SK-N-SH (cell line): ENCODE measurements at places on chromosomes 4 and X.

DNA sequence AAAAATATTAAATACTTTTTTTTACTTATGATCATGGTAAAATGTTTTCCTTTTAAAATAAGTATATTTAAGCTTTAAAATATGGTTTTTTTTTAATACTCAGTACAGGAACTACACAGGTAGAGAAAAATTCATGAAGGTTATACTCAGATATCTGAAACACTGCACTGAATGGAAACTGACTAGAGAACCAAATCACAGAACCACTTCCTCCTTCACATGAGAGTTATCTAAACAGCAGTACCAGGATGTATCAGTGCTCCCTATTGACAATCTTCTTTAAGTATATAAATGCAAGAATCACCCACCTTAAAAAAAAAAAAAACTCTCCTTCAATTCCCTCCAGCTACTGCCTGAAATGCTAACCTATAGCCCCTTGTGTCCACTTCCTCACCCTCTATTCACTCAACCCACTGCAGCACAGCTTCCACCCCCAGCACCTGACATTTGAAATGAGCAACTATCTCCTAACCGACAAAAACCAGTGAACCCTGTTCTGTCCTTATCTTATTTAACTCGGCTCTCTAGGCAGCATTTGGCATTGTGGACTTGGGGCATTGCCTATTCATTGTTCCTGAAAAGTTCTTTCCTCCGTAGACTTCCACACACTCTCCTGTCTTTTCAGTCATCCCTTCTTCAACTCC, 9.1 kb downstream of the SLC7A3 start:
- H3K4me3 ChIP-seq = no peak overlapping the region
- no peaks in the 10 kb centered on the region for H3K4me1 ChIP-seq
- no peak overlapping the region for H3K27ac ChIP-seq

DNA sequence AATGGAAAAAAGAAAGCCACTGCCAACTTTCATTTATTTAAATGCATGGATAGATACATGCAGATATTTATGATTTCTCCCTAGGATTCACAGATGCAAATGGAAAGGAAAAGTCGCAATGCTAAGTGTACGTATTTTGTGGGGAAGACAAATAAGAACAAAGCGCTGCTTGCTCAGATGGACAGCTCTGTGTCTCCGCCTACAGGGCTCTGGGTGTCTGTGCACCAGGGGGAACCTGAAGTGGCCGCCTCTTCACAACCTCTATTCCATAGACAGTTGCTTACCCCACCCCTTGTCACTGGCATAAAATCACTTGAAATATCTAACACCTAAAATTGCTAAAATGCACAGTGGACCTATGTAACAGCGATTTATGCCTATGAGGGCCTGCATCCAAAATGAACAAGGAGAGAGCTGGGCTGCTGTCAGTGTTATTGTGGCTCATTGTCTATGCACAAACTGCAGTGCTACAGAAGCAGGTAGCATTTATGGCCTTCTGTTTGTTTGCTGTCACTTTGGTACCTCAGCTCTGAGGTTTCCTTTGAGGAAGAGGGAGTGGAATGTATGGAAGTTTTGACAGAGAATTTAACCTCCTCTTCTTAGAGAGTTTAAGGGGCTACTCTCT, 58.6 kb upstream of the PAGE1 start:
- DNase-seq = peak; percentile 43
- H3K4me1 ChIP-seq = no peaks in the 10 kb centered on the region
- H3K36me3 ChIP-seq = no peaks in the 10 kb centered on the region

- no peak overlapping the region for H3K4me3 ChIP-seq
- no peaks in the 10 kb centered on the region for H3K27me3 ChIP-seq
- no peak overlapping the region for H3K27ac ChIP-seq
- H3K4me1 ChIP-seq = no peaks in the 10 kb centered on the region
Observed at GRCh38 chrX:14420841-14421240, 108.5 kb upstream of the GLRA2 start.

- H3K36me3 ChIP-seq = no peaks in the 10 kb centered on the region; the same call in 1 of the 2 replicates
- no peak for DNase-seq
- no peak overlapping the region for H3K27ac ChIP-seq
Observed at GRCh38 chrX:18951032-18951431, 32.9 kb downstream of the PHKA2 start.

GRCh38 chr4:76090241-76090691, 15.8 kb downstream of the ART3 start:
- no peaks in the 10 kb centered on the region for H3K27me3 ChIP-seq
- peak overlapping the region; percentile 80 for H3K27ac ChIP-seq
- H3K36me3 ChIP-seq = no peaks in the 10 kb centered on the region
- H3K4me3 ChIP-seq = no peak overlapping the region
- DNase-seq = peak; percentile 45

- no peaks in the 10 kb centered on the region for H3K27me3 ChIP-seq
- H3K4me3 ChIP-seq = no peak overlapping the region
- H3K36me3 ChIP-seq = no peaks in the 10 kb centered on the region
- H3K4me1 ChIP-seq = peaks cover 34% of the 10 kb centered on the region
- no peak overlapping the region for H3K27ac ChIP-seq
- no peak for DNase-seq
Observed at GRCh38 chr4:107736037-107736436, 16.0 kb upstream of the PAPSS1 start.

- no peak overlapping the region for H3K4me3 ChIP-seq
- no peaks in the 10 kb centered on the region for H3K4me1 ChIP-seq
- no peaks in the 10 kb centered on the region for H3K36me3 ChIP-seq
- H3K27ac ChIP-seq = no peak overlapping the region
Observed at GRCh38 chr4:6527259-6527658, 47.7 kb upstream of the MAN2B2 start.

DNA sequence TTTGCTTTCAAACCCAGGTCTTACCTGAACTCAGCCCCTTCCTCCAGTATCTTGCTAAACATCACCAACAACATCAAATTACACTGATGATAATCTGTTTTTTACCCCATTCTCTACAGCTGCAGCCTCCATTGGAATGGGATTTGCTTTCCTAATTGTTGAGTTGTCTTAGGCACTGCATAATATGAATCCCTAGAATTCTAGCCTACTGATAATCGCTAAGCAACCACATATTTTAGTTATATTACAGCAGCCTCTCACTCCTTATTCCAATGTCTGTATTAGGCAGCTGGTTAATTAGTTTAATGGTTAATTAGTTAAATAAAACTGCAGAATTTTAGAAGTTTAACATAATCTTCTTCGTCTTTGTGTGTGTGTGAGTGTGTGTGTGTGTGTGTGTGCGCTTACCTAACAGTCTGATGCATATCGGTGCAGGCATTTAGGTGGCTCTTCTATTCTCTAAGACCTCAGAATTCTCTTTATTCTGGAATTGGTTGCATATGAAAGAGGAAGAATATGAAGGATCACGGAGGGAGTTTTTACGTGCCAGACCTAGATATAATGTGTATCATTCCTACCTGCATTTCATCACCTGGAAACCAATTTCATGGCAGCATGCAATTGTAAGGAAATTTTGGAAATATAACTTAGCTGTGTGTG, 5.3 kb upstream of the COMMD8 start:
- no peaks in the 10 kb centered on the region for H3K27me3 ChIP-seq
- no peaks in the 10 kb centered on the region; the same call in 1 of the 2 replicates for H3K4me1 ChIP-seq
- DNase-seq = no peak

DNA sequence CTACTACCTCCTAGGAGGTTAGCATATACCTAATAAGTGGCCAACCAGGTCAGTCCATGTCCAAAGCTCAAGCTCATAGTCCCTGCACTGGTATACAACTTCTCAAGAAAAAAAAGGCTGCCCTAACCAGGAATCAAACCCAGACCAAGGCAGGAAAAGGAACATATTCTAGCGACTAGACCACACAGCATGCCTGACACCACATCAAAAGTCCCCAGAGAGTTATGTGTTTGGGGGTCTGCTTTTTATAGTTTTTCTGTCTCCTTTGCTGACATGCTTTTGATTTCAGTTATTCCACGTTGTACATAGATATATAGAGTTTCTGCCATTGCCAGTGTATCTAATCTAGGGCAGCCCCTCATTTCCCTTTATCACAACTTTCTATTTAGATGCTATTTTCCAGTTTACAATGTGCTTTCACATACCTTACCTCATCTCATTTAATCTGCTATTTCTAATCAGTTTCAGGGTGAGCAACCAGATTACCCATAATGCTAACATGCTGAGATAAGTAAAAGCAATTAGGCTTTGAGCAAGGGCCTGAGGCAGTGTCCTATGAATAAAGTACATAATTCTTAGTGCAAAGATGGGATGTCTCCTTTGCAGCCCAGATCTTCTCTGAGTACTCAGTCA, 17.8 kb downstream of the ARHGEF6 start:
- H3K27ac ChIP-seq = no peak overlapping the region
- H3K36me3 ChIP-seq = no peaks in the 10 kb centered on the region

DNA sequence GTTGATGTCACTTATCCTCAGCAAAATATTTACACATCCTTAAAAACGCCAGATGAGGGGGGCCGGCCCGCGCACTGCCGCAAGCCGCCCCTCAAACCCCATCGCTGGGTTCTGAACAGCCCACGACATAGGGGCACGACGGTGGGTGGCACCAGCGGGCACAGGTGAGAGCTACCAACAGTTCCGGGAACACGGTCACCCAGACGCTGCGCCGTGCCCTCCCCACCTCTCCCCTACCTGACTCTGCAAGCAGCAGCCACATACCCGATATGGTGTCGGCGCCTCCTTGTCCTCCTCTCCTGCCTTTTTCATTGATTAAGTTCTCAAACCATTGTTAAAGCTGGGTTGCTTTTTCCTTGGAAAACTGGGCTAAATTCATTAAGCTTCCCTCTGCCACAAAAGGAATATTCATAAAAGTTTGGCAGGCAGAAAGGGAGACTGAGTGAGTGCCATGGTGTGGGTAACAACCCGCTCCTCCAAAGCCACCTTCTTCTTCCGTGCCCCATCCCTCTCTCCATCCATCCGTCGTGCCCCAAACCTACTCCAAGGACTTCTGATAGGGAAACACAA, 1.4 kb downstream of the RAI2 start:
- peak; percentile 40 for DNase-seq
- H3K4me1 ChIP-seq = peaks cover 3% of the 10 kb centered on the region; the same call in 1 of the 2 replicates
- H3K27me3 ChIP-seq = peaks cover 33% of the 10 kb centered on the region
- no peak overlapping the region for H3K27ac ChIP-seq
- peak overlapping the region; percentile 43; the same call in 1 of the 2 replicates for H3K4me3 ChIP-seq
- no peaks in the 10 kb centered on the region for H3K36me3 ChIP-seq

- no peak overlapping the region for H3K27ac ChIP-seq
- DNase-seq = no peak
- H3K27me3 ChIP-seq = no peaks in the 10 kb centered on the region
Observed at GRCh38 chr4:69909195-69909594, 21.7 kb upstream of the CSN1S1 start.

- H3K4me1 ChIP-seq = no peaks in the 10 kb centered on the region
- no peaks in the 10 kb centered on the region for H3K27me3 ChIP-seq
- no peak for DNase-seq
- H3K4me3 ChIP-seq = no peak overlapping the region
Observed at GRCh38 chr4:80492761-80493160, 157.2 kb downstream of the CFAP299 start.

DNA sequence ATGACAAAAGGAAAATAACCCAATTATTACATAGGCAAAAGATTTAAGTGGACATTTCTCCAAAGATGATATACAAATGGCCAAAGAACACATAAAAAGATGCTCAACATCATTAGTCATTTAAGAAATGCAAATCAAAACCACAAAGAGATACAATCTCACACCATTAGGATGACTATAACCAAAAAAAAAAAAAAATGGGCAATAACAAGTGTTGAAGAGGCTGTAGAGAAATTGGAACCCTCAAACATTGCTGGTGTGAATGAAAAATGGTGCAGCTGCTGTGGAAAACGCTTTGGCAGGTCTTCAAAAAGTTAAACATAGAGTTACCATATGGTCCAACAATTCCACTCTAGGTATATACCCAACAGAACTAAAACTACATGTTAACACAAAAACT, 5.6 kb upstream of the PRDX4 start:
- H3K27me3 ChIP-seq = no peaks in the 10 kb centered on the region
- H3K27ac ChIP-seq = no peak overlapping the region
- DNase-seq = no peak
- no peak overlapping the region for H3K4me3 ChIP-seq
- H3K36me3 ChIP-seq = no peaks in the 10 kb centered on the region

DNA sequence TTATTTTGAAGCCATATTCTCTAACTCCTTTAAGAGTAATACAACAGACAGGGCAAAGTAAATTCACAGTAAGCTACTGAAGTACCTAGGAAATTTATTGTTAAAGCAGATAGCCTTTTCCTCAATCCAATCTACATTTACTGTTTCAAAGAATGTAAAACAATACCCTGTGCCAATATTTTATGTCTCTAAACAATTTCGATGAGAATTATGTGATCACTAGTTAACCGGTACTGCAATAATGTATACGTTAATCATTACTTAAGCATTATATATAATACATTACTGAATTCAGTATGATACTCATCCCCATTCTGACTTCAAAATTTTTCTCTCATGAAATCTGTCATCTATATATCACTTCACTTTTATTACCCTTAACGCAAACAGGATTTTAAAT, 28.5 kb downstream of the KLHL13 start:
- H3K36me3 ChIP-seq = no peaks in the 10 kb centered on the region
- no peak overlapping the region for H3K4me3 ChIP-seq

GRCh38 chr4:160386846-160387245, 1284.0 kb downstream of the RAPGEF2 start:
- no peak overlapping the region for H3K4me3 ChIP-seq
- H3K27ac ChIP-seq = no peak overlapping the region
- H3K4me1 ChIP-seq = no peaks in the 10 kb centered on the region
